ENCODE measurements at places on chromosomes 1 and 21.

DNA sequence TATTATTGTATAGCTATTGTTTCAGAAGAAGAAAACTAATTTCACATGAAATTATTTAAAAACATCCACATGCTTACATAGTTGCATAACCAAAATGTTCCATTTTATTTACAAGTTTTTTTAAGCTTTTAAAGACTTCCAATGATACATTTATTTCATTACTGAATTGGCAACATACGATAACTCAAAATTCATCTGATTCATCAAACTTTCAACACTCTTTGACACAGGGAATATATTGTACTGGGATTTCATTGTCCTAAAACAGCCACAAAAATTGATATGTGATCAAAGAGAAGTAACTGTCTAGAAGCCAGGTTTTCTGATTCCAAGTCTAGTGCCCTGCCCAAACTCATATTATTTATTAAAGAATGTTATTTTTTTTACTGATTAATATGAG, 131.4 kb upstream of the USP24 start:
- DNase-seq, result no peak

DNA sequence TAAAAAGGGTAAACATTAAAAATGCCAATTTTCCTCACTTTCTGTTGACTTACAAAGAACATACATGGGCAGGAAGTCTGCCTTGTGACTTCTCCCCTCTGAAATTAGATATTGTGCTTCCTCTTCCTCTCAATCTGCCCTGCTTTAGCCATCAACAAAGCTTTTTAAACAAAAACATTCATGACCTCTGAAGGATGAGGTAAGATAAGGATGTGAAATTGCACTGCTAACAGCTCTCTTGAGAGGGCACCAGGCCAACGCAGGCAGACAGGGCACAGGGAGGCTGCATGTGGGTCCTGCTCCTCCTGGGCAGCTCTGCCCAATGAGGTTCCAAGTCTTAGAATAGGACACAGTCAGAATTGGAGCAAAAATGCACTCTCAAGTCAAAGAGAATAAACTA, 62.1 kb downstream of the DEGS1 start:
- no peak for DNase-seq

DNA sequence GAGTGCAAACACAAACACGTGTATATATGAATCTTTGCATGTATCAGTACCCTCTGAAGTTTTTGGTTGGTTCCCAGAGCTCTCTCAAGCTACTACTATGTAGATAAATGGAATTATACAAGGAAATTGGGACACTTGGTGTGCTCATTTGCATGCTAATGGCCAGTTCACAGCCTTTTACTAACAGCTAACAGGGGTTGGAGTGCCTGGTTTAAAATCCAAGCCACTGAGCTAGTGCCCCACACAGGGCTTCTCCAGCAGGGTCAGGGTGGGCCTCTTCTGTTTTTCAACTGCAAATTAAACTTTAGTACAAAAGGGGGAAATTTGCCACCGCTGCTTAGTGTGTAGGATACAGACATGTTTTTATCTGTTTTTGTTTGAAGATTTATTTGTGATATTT, 121.0 kb downstream of the ATP5PO start:
- no peak for DNase-seq

- DNase-seq, result no peak
These were observed at the start of gene HSPB7 for GRCh38 chr1:16017461-16018303. Gene HSPB7 (minus strand): TSS chr1:16018043. CDS start chr1:16017963, 80 bp downstream.

- no peak for DNase-seq
These were observed 18.6 kb downstream of the PDE9A start for GRCh38 chr21:42671778-42672593.

- DNase-seq, result no peak
These were observed 59.6 kb downstream of the CAPZB start for GRCh38 chr1:19425646-19426239.

DNA sequence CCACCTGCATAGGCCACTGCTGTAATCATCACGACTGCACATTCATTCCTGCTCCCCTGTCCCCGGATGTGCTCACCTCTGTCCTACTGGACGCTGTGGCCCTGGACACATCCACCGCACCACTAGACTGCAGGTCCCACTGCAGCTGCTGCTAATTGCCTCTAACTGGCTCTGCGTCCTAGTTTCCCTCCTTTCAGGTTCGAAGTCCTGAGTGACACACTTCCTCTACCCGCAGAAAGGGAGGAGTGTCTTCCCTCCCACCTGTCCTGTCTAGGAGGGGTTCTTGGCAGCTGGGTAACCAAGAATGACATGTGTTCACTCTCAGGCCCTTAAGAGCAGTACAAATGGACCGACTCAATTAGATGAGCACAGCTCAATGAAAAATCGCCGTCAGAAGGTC, 40.5 kb upstream of the ITPKB start:
- DNase-seq, result no peak

GRCh38 chr1:43452789-43453441, 816 bp downstream of the HYI start:
- no peak for DNase-seq

- DNase-seq, result no peak
These were observed 5.1 kb upstream of the LAMB3 start for GRCh38 chr1:209657140-209657879.

DNA sequence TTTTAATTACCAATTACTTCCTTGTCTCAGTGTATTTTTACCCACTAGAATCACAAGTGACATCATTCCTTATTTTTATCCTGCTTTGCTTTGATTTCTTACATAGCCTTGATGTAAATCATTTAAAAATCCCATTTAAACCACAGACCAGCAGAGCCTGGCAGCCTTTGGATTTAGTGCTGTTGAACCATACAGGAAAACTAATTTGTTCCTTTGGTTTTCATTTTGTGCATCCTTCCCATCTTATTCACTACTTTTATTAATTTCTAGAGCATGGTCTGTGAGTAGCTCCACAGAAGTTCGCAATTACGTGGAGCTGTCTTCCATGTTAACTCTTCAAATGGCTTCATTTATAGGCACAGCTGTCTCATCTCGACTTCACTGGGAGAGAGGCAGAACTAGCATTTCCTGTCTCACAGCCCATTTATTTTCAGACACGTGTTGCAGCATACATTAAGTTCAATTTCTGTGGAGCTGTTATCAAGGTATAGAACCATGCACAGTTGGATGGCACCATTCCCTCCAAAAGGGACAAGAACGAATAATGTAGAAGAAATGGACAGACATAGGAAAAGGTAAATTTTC, 235.3 kb downstream of the MRPL39 start:
- DNase-seq, result no peak

GRCh38 chr1:205576011-205576410, 55.8 kb downstream of the ELK4 start:
- no peak for DNase-seq

- DNase-seq, result no peak
These were observed 4.4 kb downstream of the ST3GAL3 start for GRCh38 chr1:43711524-43712386.

DNA sequence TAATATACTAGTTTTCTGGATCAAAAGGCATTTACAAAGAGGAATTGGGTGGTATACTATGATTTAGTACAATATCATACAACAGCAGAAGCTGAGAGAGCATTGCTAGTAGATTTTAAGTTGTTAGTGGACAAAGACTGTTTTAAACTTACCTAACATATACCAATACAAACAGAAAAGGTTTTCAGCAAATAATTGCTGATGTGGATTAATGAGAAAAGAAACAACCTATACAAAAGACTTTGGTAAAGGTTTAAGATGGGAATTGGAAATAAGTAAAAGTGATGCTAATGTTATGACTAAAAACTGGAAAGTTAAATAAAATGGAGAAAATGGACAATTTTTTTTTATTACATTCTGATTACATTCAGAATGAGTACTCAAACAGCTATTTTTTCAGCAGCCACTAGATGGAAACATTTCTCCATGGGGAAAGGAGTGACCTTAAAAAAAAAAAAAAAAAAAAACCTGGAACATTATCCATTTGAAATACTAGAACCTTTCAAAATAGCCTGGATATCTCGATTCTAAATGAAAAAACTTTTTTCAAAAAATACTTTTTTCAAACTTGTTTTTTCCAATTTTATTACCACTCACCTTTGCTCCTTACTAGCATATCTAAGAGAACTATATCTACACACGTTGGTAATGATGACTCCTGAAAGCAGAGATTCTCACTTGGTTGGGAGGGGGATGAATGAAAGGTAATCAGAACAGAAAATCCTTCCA, 55.4 kb downstream of the EPRS1 start:
- DNase-seq, result no peak

GRCh38 chr21:41321211-41321907, 4.8 kb downstream of the FAM3B start:
- no peak for DNase-seq

- peak; percentile 94 for DNase-seq
These were observed 1.1 kb downstream of the BRWD1 start for GRCh38 chr21:39312112-39313041.

DNA sequence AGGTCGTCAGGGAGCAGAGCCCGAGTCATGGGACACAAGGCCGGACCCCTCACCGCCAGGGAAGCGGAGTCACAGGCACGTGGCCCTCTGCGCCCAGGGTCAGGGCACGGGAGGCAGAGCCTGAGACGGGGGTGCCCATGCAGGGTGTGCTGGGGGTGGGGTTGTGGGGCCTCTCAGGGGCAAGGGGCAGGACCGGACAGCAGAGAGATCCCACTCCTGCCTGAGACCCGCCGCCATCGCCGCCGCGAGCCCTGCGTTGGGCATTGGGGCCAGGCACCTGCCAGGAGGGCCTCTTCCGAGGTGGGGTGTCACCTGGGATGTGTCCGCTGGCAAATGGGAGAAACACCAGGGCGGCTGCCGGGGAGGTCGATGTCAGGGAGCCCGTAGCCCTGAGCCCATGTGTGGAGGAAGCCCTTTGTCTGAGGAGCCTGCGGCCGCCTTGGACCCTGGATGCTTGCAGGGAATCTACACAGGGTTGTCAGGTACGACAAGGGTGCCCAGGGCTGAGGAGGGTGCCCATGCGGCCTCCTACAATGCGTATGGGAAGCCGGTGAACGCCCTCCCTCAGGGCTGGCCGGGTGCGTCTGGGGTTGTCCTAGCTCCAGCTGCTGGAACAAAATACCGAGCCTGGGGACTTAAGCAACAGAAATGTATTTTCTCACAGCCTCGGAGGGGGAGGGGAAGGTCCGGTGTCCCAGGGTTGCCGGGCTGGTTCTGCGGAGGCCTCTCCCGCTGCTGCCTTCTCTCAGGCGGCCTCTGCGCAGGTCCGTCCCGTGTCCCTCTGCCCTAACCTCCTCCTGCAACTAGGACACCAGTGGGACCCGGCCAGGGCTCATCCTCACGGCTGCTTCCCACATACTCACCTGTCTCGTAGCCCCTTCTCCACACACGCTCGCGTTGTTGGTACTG, 16.4 kb upstream of the C1orf159 start:
- DNase-seq, result no peak

DNA sequence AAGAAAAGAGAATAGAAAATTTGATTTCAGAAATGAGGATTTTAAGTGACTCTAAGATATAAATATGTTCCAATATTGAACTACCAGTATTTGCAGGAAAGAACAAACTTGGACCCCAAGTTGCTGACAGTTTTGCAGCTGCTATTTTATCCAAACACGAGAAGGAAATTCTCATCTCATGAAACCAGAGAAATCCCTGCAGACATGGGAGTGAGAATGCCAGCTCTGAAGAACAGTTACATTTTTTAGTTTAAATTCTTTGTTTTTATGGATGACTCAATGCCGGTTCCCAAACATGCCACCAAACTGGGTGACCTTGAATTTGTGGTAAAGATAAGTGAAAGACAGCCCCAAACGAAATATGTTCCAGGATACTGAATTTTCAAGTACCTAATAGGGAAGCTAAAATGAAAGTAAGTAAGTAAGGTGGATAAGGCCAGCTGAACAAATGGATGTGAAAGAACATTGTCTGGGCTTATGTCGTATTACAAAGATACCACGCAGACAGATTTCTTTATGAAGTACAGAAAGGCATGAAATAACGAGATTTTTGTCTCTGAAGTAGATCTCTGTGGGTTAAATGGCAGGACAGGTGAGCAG, 19.9 kb downstream of the TLR5 start:
- DNase-seq, result no peak

DNA sequence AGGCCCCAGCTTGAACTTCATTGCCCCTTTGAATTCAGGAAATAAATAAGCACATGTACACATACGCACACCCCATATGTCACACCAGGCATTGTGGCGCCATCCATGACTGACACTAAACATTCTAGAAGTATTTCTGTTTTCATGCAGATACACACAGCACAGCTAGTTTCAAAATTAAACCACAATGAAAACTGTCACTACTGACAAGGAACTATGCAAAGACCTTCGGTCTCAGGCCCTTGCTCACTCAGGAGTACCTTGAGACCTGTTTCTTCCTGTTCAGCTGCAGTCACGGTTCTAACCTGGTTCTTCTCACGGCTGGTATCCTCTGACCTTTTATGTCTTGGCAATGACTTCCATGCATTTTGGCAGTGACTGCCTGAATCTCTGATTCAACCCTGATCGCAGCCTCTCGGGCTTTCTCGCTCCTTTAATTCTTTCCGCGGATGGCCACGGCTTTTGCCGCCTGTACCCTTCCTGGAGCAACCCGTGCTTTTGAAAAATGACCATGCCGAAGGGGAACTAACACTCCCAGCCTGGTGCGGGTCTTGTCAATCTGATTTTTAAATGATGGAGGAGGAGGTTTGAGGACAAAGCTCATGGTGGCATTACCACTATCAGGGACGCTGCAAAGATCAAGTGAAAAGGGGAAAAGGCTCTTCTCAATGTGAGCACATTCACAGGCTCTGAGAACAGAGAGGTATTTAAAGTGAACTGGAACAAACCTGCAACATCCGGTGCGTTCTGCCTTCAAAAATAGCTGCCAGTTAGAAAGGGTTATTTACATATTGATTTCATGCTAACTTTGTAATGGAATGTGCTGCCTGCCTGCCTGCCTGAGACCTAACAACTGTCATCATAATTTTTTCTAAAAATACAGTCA, 384.6 kb downstream of the RRAGC start:
- no peak for DNase-seq

- DNase-seq, result no peak
These were observed 1.8 kb downstream of the LMX1A start for GRCh38 chr1:165354739-165355138.

DNA sequence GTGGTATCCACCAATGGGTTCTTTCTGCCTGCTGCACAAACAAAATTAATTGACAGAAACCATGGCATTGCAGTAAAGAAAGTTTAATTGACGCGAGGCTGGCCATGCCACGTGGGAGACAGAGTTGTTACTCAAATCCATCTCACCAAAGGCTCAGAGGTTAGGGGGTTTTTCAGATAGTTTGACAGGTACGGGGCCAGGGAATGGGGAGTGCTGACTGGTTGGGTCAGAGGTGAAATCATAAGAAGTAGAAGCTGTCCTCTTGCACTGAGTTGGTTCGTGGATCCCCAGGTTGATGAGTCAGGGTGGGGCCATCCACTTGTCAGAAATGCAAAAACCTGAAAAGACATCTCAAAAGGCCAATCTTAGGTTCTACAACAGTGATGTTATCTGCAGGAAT, 941 bp upstream of the TBCE start:
- DNase-seq, result no peak

Measured in effector CD8-positive, alpha-beta T cell (primary cell).